Spinal cord (tissue), 10 donors: ENCODE measurements at places on chromosomes 2 and 18. TPM values are rescaled to one million over a fixed set of nuclear protein-coding genes. Genes with fewer than 3 reads are reported as not detected.

Gene CDK15
- total RNA-seq: 0.55 TPM

Gene GLB1L
- 22.1 TPM for total RNA-seq

Gene INPP5D
- 11.4 TPM for total RNA-seq

Gene TCF23
- total RNA-seq: 0.06 TPM

Gene CFAP53
- total RNA-seq: 1.5 TPM

Gene B3GNT7
- 5.2 TPM for total RNA-seq

Gene UGT1A9
- total RNA-seq: not detected

GRCh38 chr2:39583781-39584180, 81.9 kb upstream of the TMEM178A start:
- no peak overlapping the region for H3K4me3 ChIP-seq
- H3K27me3 ChIP-seq: no peaks in the 10 kb centered on the region
- no peaks in the 10 kb centered on the region for H3K4me1 ChIP-seq
- DNase-seq: no peak
- no peaks in the 10 kb centered on the region for H3K36me3 ChIP-seq

GRCh38 chr2:166284359-166284758, 91.4 kb downstream of the SCN9A start:
- no peaks in the 10 kb centered on the region for H3K4me1 ChIP-seq
- no peaks in the 10 kb centered on the region for H3K27me3 ChIP-seq
- H3K36me3 ChIP-seq: no peaks in the 10 kb centered on the region
- DNase-seq: no peak
- no peak overlapping the region for H3K4me3 ChIP-seq
- H3K27ac ChIP-seq: no peak overlapping the region

DNA sequence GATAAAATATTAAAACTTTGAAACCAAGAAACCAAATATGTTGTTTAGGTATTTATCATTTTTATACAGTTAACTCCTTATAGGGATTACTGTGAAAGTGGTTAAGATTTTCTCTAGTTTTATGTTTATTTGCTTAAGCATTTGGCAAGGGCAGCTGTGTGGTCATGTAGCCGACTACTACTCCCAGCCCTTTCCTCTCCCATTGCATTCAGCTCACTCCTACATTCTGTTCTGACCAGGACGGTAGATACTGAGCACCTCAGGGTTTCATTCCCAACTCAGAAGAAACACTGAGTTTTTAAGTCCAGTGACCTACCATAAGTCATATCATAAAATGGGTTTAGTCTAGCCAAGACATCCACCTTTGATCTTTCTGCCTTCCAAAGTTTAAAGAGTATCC, 19.8 kb downstream of the FZD5 start:
- H3K27me3 ChIP-seq: no peaks in the 10 kb centered on the region
- no peak overlapping the region for H3K27ac ChIP-seq
- no peak overlapping the region for H3K4me3 ChIP-seq
- DNase-seq: no peak
- peaks cover 10% of the 10 kb centered on the region for H3K36me3 ChIP-seq
- H3K4me1 ChIP-seq: no peaks in the 10 kb centered on the region

- H3K27me3 ChIP-seq: no peaks in the 10 kb centered on the region
- peaks cover 7% of the 10 kb centered on the region for H3K4me1 ChIP-seq
- DNase-seq: no peak
- no peak overlapping the region for H3K27ac ChIP-seq
Observed at GRCh38 chr18:6784046-6784445, 54.5 kb downstream of the ARHGAP28 start.

- DNase-seq: no peak
- H3K4me1 ChIP-seq: no peaks in the 10 kb centered on the region
- no peaks in the 10 kb centered on the region for H3K36me3 ChIP-seq
- H3K27ac ChIP-seq: no peak overlapping the region
- H3K27me3 ChIP-seq: no peaks in the 10 kb centered on the region
Observed at GRCh38 chr2:64562148-64562784, 38.1 kb downstream of the AFTPH start.

GRCh38 chr2:183060571-183061231, 17.8 kb upstream of the DUSP19 start:
- DNase-seq: no peak
- H3K27ac ChIP-seq: no peak overlapping the region
- H3K27me3 ChIP-seq: no peaks in the 10 kb centered on the region
- no peak overlapping the region for H3K4me3 ChIP-seq
- H3K36me3 ChIP-seq: no peaks in the 10 kb centered on the region

DNA sequence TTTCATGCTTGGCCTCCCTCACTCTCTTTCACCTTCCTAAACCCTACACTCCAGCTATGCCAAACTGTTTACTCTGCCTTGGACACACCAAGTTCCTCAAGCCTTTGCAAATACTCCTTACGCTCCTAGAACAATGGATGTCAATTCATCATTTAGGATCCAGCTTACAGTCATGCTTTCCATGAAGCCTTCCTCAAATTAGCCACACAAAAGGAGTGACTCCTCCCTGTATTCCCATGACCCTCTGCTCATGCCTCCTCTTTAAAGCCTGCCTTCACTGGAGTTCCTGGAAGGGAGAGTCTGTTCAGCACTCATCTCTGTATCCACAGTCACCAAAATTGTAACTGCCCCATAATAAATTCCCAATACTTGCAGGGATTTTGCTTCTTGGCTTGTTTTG, 721 bp upstream of the EHD3 start:
- no peak overlapping the region for H3K4me3 ChIP-seq
- peaks cover 22% of the 10 kb centered on the region for H3K4me1 ChIP-seq
- H3K36me3 ChIP-seq: no peaks in the 10 kb centered on the region
- H3K27me3 ChIP-seq: no peaks in the 10 kb centered on the region

DNA sequence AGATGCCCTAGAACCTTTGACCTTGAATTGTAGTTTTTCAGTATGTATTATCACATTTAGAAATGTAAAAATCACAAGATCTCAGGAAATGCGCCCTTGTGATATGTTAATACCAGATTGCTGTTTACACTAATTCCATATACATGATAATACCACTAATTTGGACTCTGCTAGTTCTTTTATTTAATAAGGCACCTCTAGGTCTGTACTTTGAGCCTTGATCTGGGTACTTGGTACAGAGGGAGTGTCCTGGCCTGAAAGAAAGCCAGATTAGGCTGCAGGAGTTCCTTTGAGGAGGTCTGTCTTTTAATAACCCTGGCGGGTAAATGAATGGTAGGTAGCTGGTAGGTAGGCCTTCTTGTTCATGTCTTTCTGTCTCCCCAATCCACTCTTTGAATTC, 26.3 kb downstream of the PLEKHA3 start:
- H3K4me3 ChIP-seq: no peak overlapping the region
- H3K36me3 ChIP-seq: peaks cover 6% of the 10 kb centered on the region
- H3K27ac ChIP-seq: no peak overlapping the region
- DNase-seq: no peak
- H3K27me3 ChIP-seq: no peaks in the 10 kb centered on the region

DNA sequence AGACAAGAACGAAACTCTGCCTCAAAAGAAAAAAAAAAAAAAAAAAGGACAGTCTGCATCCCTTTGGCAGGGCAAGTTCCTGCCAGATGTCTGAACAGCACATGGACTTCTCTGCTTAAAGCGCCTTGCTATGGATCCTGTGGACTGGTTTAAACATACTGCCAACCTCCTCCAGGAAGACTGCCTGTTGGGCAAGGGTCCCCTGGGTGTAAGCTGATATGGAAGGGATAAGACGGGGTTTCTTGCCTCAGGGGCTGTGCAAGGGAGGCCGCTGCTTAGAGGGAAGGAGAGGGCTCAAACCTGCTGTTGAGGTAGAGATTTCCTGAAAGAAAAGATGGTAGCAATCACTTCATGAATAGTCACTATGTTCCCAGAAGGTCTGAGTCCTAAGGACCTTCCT, 22.2 kb downstream of the SKA1 start:
- peaks cover 24% of the 10 kb centered on the region for H3K27me3 ChIP-seq
- H3K27ac ChIP-seq: no peak overlapping the region
- peaks cover 3% of the 10 kb centered on the region for H3K4me1 ChIP-seq
- H3K4me3 ChIP-seq: no peak overlapping the region

DNA sequence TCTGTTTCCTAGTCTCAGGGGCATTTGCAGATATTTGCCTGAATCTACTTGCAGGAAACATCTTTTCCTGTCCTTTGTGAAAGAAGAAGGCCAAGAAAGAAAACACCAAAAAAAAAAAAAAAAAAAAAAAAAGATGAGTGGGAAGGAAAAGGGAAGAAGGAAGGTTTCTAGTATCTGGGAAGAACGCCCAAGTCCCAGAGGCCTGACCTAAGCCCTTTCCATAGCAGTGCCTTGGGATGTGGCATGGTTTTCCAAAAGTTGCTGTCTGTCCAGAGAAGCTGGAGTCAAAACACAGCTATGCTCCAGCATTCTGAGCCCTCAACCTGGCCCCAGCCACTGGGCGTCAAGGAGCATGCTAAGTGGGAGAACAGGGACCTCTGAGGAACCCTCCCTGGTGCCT, 123.5 kb downstream of the INHBB start:
- H3K36me3 ChIP-seq: no peaks in the 10 kb centered on the region
- no peak overlapping the region for H3K4me3 ChIP-seq
- peaks cover 22% of the 10 kb centered on the region for H3K4me1 ChIP-seq
- DNase-seq: no peak
- peaks cover 10% of the 10 kb centered on the region for H3K27me3 ChIP-seq
- H3K27ac ChIP-seq: no peak overlapping the region

GRCh38 chr2:198371921-198372543, 567.6 kb downstream of the PLCL1 start:
- no peak overlapping the region for H3K4me3 ChIP-seq
- DNase-seq: no peak
- no peaks in the 10 kb centered on the region for H3K36me3 ChIP-seq
- no peaks in the 10 kb centered on the region for H3K27me3 ChIP-seq

DNA sequence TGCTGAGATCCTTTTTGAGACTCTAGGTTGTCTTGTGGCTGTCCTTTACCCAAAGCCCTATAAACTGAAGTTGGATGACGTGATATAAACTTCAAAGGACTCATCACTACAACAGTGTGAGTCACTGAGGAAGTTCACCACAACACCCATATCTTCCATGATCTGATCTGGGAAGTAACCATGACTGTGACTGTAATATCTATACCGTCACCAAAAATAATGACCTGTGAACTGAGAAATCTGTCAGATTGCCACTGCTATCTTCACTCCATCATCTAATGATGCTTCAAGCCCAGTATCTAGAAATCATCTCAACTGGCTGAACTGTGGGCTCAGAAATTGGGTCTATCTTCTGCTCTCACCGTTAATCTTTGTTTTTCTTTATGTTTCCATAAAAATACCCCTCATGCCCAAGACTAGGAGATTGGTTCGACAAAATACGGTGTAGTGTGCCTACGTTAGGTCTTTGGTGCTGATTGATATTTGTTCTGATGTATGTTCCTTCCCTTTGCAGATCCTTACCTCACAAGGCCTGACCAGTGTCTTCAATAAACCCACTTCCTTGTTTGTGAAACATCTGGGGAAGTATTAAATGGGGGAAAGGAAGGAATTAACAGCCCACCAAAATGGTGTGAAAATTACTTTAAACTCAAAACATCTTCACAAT, 78.2 kb downstream of the MYL12B start:
- H3K27me3 ChIP-seq: no peaks in the 10 kb centered on the region
- no peak for DNase-seq
- H3K36me3 ChIP-seq: no peaks in the 10 kb centered on the region
- H3K4me3 ChIP-seq: no peak overlapping the region
- no peaks in the 10 kb centered on the region for H3K4me1 ChIP-seq
